ENCODE measurements at places on chromosomes 6 and 20.
A peak's percentile ranks its signal among the peaks of the same experiment; 100 is the strongest.

DNA sequence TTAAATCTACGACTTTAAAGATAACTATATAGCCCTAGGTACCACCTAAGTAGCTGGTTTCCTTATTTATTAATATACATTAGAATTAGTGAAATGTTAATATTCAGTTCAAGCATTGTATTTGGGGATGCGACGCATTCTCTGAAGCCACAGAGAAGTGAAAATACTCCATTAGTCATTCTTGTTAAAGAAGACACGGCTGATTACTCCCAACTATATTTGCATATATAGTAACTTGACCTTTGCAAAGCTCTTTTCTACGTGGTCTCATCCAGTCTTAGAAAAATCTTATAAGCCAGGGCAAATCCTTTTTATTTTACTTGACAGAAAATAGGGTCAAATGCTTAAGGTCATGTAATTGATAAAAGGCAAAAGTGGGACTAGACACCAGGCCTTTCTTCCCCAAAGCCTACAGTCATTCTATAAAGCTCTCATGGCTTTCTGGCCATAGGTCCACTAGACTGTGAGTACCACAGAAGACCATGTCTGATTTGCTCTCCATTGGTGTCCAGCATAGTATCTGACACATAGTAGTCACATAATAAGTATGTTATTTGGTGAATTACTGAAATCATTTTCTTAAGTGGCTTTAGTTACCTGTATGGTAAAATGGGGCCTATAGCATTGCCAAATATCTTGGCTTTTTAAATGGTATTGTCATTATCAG, 11.3 kb downstream of the ZHX3 start:
- no peak for DNase-seq

GRCh38 chr20:17636523-17637412, 45.3 kb downstream of the RRBP1 start:
- no peak for DNase-seq

- DNase-seq = peak; percentile 75
Measured at GRCh38 chr6:93792746-93793145, 373.4 kb upstream of the EPHA7 start.

DNA sequence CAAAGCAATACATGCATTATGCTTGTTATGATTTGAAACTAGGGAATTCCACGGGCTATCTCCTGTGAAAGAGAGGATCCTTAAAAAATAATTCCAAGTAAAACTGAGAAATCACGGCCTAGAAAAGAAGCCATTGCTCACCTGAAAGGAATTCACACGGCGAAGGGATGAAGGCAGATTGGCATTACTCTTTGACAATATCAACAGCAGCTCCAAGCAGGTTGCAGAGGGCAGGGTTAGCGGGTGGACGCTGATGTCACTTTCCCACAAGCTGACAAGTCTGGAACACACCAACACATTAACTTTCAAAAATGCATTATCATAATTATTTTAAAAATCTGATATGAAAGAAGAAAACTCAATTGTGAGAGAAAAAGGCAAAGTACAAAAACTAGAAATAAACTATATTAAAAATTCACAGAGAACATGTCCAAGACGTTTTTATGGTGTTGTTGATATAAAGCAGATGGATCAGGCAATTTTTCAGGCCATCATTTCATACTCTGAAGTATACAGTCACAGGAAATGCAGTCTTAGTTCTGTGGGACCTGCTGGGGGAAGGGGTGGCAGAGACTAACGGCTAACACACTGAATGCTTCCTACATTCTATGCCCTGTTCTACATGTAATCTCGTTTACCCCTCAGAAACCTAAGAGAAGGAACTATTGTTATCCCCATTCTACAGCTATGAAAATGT, 108.3 kb downstream of the UBE3D start:
- DNase-seq = no peak

DNA sequence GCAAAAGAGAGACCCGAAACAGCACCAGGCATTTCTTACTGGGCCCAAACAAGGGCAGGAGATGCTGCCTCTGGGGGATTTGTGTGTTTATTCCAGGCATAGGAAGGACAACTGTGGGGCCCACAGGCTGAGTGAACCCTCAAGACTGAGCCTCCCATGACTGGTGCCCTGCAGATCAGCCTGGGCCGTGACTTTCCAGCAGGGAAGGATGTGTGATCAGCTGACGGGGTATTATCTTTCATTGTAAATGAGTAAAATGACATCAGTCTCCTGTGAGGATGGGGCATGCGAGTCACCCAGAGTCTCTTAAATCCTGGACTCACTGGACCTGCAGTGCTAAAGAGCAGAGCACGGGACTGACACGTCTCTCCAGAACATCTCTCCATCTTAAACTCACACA, 3.9 kb upstream of the TEAD3 start:
- peak; percentile 25 for DNase-seq

DNA sequence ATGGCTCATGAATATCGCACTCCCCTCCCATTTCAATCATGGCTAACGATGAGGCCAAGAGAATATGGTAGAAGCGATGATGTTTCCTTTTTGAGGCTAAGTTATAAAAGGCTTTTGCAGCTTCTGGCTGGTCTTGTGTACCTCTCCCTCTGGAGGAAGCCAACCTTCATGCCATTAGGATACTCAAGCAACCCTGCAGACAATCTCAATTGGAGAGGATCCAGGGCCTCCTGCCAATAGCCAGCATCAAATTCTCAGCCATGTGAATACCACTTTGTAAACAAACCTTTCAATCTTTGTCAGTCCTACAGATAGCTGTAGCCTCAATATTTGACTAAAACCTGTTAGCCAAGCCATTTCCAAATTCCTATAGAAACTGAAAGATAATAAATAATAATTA, 738.4 kb downstream of the KIF16B start:
- peak; percentile 3 for DNase-seq

DNA sequence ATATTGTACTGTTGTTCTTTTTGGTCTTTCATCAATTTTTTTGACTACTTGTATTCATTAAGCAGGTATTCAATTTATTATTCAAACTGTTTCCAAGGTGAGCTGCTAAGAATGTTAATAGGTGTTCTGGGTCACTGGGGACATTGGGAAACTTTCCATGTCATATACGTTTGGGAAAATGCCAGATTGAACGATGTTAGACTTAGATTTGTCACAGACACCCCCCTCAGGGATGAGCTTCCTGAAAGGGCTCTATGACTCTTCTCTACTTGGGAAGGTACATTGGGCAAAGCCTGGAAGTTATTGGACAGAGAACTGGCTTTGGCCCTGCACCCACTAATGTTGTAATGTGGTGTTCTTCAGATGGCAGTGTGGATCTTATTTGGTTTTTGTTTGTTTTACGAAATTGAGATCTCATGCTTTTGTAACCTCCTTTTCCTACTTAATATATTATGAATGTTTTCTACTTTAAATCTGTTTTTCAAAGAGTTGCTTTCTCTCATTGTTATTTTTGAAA, 42.1 kb downstream of the PLCB4 start:
- DNase-seq = no peak

DNA sequence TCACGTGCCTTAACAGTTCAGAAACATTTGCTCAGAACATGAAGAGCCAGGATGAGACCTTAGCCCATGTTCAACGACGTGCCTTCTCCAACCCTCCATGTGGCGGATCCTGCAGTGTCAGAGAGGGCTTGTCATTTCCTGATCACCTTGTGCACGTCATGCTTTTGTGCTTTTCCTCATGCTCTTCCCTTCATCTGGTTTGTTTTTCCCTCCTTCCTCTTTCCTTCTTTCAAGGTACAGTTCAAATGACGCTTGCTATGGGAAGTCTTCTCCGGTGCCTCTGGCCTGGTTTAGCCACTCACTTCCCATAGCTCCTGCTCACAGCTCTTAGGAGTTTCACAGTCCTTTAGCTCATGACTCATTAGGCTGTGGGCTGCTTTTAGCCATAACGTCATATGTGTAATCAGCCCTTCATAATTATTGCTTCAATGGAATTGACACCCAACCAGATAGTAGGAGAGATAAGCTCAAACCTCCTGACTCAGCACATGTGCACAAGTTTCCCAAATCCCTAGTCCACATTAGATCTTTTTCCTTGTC, 102.7 kb upstream of the CNKSR3 start:
- DNase-seq = peak; percentile 69

DNA sequence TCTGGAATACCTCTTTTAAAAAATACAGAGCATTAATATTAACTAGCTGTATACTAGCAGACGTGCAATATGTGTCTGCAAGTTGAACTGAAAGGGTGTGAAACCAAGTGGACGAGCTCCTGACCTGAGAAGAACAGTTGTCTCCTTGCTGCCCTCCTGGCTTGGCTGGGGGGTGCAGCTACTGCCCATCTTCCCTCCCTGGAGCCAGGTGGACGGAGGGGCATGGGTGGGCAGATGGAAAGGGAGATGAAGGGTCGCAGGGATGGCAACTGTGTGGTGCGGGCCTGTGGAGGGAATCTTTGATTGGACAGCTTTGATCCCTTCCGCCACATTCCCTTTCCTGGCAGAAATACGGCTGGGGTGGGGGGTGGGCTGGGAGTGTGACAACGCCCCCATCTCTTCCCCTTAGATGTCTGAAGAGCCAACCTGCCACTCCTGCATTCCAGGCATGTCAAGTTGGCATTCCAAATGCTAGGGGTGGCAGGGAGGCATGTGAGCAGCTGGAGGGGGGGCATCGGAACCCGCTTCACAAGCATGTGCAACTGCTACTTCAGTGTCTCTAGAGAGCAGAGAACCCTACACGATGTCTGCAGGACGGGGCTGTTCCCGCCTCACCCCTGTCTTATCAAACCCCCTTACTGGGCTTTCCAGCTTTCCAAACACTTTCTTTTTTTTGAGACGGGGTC, 37.3 kb downstream of the SRSF3 start:
- DNase-seq = no peak
